ENCODE measurements at places on chromosomes 7 and 10.

DNA sequence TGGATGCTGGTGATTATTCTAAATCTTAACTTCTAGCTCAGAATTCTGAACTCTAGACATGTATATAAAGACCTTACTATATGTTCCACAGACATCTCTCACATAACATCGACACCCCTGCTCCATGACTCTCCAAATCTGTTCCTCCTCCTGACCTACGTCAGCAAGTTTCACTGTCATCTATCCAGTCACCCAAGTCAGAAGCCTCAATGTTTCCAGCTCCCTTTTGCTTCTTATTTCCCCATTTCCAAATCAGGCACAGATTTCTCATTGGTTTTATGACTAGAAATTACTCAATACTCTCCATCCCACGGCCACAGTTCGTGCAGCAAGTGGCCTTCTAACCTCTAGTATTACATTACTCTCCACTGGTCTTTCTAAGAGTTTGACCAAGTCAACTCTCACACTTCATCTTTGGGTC lies 28.5 kb downstream of the EPC1 start:
- peak; percentile 40 for DNase-seq

DNA sequence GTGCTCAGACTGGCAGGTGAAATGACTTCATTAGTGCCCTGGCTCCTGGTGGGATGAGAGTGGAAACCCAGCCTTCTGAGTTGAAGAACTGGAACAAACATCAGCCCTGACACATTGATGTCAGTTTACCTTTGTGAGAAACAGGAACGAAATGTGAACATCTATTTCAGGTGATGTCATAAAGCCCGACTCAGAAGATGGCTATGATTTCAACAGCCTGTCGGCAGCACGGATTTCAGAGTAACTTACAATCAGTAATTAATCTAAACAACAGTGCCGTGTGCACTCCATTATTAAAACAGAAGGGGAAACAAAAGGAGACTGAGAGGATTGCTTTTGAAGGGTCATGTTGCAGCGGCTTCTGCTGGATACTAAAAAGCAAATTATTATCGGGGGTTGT lies 243.2 kb downstream of the FRMD4A start:
- no peak for DNase-seq

- DNase-seq: no peak
These were observed 18.1 kb upstream of the OIT3 start for GRCh38 chr10:72875250-72876055.

DNA sequence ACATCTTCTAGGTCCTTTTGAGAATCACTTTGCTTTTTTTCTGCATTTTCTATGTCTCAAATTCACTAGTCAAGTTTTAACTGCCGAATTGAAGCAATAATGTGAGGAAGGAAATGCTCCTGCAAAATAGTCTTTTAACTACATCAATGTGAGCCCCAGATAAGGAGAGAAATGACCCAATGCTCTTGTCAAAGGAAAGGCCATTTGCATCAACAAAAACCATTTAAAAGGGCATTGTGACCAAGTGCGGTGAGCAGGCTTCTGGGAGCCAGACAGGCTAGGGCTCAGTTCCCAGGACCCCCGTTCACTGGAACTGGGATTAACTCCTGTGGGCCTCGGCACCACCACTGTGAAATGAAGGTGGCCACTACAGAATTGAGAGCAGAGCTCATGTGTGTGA lies 127.9 kb upstream of the EEPD1 start:
- no peak for DNase-seq
